Fibroblast of the aortic adventitia (primary cell): ENCODE measurements at places on chromosomes 1 and 21.
A peak's percentile ranks its signal among the peaks of the same experiment; 100 is the strongest.

DNA sequence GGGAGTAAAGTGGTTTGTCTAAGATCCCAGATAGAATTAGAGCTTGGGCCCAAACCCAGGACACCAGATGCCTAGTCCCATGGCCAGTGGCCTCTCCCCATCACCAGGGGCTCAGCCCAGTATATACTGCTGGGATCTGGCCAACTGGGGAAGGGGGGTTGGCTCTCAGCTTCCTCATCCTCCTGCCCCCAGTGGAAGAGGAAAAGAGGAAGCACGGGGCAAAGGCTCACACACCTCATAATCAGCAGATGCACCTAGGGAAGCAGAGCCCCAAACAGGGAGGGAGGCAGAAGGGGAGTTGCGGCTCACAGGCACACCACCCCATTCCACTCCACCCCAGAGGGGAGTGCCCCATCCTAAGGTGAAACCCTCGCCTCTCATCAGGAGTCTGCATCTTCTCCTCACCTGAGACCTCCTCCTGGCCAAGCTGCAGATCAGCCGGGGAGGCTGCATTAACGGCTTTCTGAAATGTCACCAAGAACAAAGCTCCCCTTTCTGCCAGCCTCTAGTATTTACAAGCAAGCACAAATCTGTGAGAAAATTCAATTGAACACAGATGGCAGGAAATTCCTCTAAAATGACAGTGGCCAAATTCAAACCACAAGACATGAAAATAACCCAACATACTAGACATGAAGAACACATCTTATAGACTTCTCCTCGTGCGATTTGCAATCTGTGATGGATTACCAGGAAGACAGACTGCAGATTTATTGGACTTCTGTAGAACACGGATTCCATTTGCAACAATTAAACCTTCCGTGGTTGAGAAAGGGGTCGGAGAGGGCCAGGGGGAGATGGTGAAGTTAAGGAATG lies 82.8 kb downstream of the GLIS1 start:
- DNase-seq = peak; percentile 81

- DNase-seq = no peak
These were observed 76.7 kb downstream of the SLC35F3 start for GRCh38 chr1:233981042-233981675.

GRCh38 chr1:24386931-24387330 lies 26.7 kb downstream of the STPG1 start:
- DNase-seq = no peak

GRCh38 chr1:155094622-155094948 lies 15.9 kb downstream of the EFNA3 start:
- DNase-seq = no peak

- no peak for DNase-seq
These were observed 13.8 kb downstream of the ECHDC2 start for GRCh38 chr1:52907812-52908153.

- no peak for DNase-seq
These were observed 23.5 kb downstream of the LAMB3 start for GRCh38 chr1:209628618-209629299.

DNA sequence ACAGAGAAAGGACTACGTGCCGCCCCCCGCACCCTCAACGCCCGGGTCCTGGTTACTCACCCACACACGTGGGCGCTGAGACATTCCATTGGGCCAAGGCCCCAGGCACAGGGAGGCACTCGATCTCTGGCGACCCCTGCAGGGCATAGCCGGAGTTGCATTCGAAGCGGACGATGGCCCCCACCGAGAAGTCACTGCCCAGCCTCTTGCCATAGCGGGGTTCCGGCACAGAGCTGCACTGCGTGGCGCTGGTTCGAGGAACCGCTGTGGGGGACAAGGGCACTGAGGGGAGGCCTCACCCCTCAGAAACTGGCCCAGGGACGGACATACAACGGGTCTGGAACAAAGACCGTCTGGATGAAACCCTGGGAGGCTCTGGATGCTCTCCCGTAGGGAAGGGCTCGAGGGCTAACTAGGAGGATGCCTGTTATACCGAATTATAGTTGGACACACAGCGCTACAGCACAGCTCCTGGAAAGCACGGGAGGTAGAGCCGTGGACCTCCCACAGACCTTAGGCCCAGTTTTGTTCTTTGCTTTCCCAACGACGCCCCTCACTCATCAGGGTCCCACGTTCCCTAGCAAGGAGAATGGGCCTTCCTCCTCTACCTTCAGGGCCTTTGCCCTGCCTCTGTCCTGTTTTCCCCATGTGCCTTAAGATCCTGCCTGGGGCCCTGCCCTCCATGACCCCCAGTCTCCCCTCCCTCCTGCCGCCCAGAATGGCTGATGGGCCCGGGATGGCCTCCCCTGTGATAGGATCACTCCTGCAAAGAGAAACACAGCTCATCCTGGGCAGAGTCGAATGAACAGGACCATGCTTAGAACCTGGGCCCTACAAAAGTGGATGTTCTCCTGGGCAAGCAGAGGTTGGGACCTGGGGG lies 152.8 kb downstream of the ZSCAN20 start:
- DNase-seq = no peak

- no peak for DNase-seq
These were observed 28.5 kb downstream of the CD55 start for GRCh38 chr1:207349979-207350378.

DNA sequence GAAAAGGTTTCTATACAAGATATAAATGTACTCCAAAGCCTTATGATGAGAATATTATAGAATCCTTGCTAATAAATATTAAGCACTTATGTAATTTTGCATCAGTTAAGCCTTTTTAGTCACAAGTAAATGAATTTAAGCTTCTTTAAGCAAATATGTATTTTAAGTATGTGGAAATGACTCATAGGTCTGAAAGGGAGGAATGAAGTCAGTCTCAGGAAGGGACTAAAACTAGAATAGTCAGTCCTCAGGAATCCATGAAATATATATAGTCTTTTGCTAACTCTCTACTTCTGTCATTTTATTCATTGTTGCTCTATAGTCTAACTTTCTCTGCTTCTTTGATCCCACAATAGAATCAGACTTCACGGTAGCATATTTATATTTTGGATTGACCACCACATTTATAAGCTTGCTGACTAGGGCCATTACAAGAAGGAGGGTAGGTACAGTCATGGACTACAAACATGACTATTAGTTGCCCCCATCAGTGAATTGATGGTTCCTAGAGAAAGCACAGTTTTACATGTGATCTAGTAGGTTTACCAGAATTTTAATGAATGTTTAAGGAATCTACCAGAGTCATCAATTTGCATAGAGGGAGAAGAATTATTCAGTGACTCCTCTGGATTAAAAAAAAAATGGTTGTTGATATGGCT lies 20.2 kb upstream of the RABGGTB start:
- DNase-seq = peak; percentile 80

GRCh38 chr1:1003618-1004419 lies 3.9 kb upstream of the HES4 start:
- no peak for DNase-seq

DNA sequence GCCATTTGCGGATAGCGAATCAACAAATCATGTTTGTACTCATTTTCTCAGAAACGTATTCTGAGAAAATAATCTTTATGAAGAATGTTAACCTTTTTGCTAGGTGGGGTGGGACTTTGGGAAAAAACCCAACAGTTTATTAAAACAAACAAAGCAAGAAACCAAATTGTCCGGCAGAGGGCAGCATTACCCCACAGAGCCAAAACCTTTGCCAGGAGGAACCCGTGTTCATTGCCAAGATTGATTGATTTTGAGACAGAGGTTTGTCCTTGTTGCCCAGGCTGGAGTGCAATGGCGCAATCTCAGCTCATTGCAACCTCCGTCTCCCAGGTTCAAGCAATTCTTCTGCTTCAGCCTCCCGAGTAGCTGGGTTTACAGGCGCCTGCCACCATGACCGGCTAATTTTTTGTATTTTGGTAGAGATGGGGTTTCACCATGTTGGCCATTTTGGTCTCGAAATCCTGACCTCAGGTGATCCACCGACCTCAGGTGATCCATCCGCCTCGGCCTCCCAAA lies 70.8 kb upstream of the RHOU start:
- DNase-seq = peak; percentile 83

DNA sequence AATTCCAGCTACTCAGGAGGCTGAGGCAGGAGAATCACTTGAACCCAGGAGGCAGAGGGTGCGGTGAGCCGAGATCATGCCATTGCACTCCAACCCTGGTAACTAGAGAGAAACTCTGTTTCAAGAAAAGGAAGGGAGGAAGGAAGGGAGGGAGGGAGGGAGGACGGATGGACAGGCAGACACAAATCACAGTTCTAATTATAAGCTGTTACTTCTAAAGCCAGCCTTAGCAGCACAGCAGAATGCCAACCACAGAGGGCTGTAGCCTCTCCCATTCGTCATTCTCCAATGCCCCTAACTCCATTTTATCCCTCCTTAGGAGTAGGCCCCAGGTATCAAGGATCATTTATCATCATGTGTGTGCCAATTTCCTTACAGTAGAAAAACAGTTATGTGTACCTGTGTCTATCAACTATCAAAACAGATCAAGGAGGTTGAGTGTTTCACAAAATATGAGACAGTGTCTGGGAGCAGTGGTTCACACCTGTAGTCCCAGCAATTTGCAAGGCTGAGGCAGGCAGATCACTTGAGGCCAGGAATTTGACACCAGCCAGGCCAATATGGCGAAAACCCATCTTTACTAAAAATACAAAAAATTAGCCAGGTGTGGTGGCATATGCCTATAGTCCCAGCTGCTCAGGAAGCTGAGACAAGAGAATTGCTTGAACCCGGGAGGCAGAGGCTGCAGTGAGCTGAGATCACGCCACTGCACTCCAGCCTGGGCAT lies 19.1 kb downstream of the USP48 start:
- no peak for DNase-seq

GRCh38 chr1:225318706-225319575 lies 108.9 kb downstream of the LBR start:
- peak; percentile 57 for DNase-seq

GRCh38 chr1:248268178-248268577 lies 9.6 kb downstream of the OR2T33 start:
- no peak for DNase-seq

DNA sequence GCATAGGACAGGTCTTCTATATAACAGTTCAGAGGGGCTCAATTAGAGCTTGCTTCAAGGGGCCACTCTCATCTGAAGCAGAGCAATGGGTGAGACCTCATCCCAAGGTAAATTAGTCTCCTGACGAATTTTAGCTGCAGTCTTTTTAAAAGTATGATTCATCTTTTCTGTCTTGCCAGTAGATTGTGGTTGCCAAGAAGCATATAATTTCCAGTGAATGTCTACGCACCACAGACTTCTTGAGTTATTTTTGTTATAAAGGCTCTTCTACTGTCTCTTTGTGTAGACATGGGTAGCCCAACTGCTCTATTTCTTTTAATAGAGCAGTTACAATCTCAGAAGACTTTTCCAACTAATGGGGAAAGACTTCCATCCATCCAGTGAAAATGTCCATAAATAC lies 108.9 kb upstream of the FMN2 start:
- DNase-seq = peak; percentile 14

- peak; percentile 36 for DNase-seq
These were observed 1.4 kb downstream of the WDTC1 start for GRCh38 chr1:27235827-27236226.

- DNase-seq = no peak
These were observed 31.7 kb upstream of the SHCBP1L start for GRCh38 chr1:182984621-182985020.

DNA sequence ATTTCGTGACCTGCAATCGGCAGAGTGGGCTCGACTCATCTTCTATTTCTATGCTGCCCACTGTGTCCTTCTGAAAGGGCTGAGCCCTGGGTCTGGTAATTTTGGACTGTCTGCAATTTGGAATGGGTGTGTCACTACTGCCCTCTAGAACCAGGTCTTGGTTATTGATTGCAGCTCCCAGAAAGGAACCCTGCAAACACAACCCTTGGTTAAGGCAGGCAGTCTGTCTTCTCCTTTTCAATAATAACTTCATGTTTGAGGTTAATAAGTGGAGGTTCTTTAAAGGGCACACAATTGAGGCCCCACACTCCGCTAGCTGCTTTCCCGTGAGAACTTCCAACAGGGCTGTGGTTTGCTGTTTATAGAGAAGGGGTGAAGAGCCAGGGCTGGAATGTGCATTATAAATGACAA lies 79.9 kb upstream of the LYST start:
- peak; percentile 49 for DNase-seq

DNA sequence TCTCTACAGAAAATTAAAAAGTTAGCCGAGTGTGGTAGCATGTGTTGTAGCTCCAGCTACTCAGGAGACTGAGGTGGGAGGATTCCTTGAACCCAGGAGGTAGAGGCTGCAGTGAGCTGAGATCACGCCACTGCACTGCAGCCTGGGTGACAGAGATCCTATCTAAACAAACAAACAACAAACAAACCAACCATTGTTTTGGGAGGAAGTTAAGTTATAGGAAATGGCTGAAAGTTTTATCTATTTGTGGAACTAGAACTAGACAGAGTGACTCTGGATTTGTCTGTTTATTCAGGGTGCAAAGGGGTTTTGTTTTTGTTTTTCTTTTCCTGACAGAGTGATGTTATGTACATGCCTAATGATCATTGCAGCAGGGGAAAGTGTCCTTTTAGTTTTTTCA lies 31.0 kb downstream of the ZNF362 start:
- no peak for DNase-seq

DNA sequence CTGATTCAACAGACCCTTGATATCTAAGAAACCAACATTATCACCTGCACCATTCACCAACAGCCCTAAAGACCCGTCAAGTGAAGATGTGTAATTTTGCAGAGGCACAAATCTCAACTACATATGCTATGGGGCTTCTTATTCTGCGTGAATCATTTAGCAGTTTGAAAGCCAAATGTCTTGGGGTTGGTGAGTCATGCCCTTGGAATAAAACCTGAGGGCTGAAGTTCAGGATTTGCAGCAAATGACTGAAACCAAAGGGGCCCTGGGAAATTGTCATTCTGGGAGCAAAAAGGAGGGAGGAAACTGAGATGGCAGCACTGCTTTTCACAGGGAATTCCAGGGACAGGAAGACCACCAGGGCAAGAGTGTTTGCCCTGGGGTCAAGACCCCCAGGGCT lies 79.2 kb upstream of the TNR start:
- DNase-seq = peak; percentile 29

DNA sequence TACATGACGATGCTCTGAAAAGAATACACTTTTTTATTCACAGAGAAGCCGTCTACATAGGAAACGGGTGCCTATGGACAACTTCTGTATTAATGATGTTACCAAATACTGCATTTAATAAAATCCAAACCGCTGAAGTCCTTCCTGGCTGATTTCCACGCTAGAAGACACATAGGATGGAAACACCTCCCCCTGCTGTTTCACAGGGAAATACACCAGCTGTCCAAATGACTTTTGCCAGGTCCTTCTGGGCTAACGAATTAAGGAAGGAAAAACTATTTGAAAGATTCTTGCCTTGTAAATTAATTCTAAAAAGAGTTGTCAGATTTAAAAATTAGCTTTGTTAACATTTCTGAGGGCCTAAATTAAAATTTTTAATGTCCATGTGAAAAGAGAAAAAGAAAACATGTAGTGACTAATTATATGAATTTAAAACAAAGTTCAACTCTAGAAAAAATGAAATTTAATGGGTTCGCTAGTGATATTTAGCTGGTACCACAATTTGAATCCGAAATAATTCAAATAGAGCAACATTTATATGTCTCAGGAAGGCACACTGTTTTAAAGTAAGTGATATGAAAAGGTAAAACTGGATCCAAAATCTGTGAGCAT lies 146.0 kb downstream of the RERE start:
- peak; percentile 90 for DNase-seq
